Activated T-helper 1 cell treated with Interleukin-2 at 50 U/mL for 16 hours (primary cell): ENCODE measurements at places on chromosomes 7 and 10.

GRCh38 chr7:130929896-130930659, 196.1 kb upstream of the KLF14 start:
- DNase-seq: no peak

DNA sequence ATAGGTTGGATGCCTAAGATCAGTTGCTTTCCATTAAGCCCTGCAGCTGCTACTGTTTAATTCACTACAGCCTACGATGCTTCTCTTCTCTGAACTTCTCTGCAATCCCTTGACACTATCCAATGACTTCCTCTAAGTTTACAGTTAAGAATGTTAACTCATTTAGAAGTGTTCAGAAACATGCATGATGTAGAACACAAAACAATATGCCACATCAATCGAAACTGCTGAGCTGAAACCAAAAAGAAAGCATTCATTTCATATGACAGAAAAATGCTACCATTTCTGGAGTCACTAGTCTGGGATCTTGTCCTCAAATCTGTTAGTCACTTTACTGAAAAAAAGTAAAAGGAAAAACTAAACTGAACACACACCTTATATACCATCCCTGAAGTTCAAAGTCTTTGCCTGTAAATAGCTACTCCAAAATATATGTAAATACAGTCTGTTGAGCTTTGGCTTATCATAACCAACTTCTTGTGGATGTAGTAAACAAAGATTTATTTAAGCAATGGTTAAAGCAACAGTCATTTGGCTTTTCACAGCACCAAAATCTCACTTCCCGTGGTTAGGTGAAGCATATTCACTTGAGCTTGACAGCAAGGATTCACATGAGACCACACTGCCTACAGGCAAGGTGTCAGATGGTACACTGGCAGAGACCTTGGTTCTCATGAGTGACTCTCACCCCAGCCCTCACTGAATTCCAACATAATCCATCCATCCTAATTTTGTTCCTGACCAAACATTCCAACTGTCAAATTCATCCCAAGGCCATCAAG, 187.0 kb downstream of the PPP1R17 start:
- DNase-seq: no peak

- no peak for DNase-seq
Observed at GRCh38 chr7:127895814-127896280, 135.4 kb downstream of the LRRC4 start.

GRCh38 chr7:45568536-45569289, 5.5 kb upstream of the ADCY1 start:
- DNase-seq: no peak

- no peak for DNase-seq
Observed at GRCh38 chr10:126302826-126303665, 85.2 kb downstream of the ADAM12 start.

- no peak for DNase-seq
Observed at GRCh38 chr10:72429931-72430330, 75.2 kb upstream of the DNAJB12 start.
